ENCODE measurements at places on chromosomes 12 and 14.

- DNase-seq, result no peak
Measured at GRCh38 chr12:107917912-107918800, 143.7 kb downstream of the ASCL4 start.

DNA sequence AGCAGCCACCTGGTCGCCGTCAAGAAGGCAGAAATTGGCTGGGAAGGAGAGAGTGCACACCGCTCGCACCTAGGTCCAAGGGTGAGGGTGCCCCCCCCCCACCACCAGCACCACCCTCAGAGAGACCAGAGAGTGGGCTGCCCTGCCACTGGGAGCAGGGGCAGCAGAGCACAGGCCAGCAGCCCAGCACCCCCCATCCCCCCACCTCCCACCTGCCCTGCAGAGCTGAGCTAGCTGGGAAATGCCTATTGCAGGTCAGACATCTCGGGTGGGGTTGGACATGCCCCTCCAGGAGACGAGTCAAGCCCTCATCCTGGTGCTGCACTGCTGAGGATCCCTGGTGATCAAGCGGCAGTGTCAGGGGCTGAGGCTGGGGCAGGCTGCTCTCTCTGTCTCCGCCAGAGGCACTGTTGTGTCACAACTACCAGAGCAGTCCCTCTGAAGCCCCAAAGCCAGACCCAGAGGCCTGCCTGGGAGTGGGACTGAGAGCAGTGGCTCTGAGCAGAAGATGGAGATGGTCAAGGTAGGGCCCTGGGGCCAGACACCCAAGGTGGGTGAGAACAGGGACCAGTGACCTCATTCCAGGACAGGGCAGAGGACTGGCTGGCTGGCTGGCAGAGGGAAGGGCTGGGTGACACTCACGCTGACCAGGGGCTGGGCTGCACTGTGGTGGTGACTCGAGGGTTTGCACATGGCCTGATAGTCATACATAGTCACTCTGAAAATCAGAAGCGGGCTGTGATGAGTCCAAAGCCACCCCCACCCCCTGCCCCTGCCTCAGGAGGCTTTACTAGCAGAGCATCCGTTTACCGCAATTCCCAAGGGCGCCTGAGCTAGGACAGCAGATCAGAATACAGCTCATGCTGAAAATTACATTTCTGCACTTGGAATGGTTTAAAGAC lies 19.7 kb upstream of the LRTM2 start:
- no peak for DNase-seq

GRCh38 chr12:119835068-119835467 lies 42.1 kb downstream of the CIT start:
- no peak for DNase-seq

GRCh38 chr12:55711786-55712553 lies 3.9 kb upstream of the BLOC1S1 start:
- no peak for DNase-seq

- DNase-seq, result no peak
Measured at GRCh38 chr12:87678453-87678852, 350.7 kb downstream of the C12orf50 start.

- no peak for DNase-seq
Measured at GRCh38 chr12:103865151-103865730, 24.2 kb upstream of the NT5DC3 start.

DNA sequence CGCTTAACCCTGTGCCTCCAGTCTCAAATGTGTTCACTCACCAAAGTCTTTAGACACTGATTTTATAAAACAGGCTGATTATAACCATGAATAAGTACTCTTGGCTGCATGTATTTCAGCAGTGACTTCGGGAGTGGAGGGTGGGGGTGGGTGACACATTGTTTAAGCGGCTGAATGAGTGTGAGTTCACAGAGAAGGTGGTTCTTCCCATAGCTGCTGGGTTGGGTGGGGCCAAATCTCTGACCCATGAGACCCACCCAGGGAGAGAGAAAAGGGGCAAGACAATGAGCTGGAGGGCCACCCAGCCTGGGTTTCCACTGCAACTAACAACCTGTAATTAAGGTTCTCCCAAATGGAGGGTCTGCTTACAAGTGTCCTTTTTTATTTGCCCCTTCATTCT lies 96.4 kb downstream of the SYNE3 start:
- DNase-seq, result no peak

DNA sequence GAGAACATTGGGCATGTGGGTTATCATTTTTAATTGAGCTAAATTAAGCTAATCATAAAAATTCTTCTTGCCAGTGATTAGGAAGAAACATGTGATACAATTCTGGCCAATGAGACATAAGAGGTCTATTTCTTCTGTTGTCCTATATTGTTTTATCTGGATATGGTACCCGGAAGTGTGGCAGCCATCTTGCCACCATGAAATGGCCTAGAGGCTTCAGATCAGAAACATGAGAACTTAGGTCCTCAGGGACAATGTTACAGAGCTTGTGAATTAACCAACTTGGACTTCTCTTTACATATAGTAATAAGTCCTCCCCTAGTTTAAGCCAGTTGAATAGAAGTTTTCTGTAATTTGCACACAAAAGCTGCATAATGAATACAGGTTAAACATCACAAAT lies 30.5 kb downstream of the MBIP start:
- no peak for DNase-seq

DNA sequence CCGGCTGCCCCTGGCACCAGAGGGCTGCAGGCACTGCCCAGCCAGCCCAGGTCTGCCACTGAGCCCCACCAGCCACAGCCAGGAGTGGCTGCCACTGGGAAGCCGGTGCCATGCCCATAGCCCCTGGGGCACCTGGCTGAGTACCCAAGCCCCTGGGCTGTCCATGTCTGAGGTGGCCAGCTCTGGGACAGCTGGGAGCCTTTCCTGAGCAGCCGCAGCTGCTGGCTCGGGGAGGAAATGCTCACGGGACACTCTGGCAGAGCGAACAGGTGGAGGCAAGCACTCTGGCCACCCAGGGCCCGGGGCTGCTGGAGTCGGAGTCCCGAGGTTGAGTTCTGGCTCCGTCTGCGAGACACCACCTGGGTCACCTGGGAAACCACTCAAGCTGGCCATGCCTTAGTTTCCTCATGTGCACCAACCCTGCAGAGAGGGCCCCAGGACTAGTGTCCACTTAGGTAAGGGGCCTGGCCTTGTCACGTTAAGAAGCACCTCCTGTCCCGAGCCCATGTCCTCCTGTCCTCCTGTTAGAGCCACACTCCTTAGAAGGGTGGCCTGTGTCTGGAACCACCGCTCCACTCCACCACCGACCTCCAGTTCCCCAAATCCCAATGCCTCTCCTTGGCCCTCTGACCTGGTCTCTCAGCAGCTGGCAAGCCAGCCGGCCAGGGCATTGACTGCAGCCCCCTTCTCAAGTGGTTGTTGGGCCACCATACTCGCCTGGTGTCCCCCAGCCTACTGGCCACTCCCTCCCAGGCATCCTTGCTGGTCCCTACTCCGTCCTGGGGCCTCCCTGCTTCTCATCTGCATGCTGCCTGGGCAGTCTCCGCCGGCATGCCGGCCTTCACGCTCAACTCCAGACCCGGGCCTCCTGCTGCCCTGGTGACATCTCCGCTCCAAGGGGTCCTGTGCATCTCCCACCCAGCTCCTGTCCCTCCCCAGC lies 45.3 kb downstream of the BEGAIN start:
- DNase-seq, result no peak

- no peak for DNase-seq
Measured at GRCh38 chr14:77752266-77752665, 8.7 kb downstream of the SNW1 start.
